ENCODE measurements at places on chromosomes 1 and 21.

DNA sequence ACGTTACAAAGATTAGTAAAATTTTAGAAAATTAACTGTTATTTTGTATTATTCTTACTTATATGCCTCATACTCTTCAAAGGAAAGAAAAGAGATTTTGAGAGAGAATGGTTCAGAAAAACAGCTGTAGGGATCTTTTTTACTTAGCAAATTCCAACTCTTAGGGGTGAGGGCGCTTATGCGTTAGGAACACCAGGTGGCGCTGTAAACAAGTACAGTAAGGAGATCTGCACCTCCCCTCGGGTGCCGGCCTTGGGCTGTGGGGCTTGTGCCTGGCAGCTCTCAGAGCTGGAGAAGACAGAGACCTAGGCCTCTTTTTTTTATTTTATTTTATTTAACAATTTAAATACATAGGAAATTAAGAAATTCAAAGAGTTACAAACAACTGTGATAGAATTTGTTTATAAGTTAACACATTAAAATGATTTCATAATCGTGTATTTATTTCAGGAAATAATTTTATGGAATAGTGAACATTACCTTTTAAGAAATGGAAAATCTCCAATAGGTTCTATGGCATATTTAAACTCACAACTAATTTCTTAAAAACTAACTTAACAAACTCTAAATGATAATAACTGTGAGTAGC, 32.6 kb downstream of the UTP25 start:
- peak; percentile 50 for DNase-seq

DNA sequence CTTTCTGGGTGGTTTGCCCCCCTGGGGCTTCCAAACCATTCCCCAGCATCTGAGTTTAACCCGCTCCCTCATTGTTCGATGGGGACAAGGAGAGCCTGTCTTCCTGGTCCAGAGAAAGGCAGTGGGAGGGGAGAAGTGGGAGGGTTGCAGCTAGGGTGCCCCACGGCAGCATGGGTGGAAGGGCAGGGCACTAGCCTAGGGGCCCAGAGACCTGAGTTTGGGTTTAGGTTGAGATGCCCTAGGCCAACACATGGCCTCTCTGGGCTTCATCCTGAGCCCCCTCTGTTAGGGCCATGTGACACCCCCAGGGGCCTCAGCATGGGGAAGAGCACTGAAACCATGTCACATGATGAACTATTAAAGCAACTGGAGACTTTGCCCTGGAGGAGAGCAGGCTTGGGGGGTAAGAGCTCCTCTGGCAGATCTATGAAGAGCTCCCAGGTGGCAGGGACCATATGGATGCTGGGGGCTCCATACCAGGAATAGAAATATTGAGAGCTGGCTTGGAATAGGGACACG, 9.7 kb upstream of the RUNX3 start:
- DNase-seq, result no peak

DNA sequence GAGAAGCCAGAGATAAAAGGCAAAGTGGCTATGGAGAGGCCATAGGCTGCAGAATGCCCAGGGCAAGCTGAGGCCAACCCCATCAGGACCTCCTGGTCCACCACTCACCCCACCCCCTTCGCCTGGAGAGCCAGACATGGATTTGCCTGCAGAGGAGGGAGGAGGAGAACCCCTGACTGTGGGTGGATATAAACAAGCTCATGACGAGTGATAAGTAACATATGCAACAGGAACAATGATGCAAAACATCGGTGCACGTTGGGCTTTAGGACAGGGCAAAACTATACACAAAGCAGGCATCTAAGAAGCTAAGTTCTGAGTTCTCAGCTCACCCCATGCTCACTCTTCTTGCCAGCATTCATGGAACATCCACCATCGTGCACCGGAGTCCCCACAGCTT, 150.3 kb downstream of the ETS2 start:
- no peak for DNase-seq

- DNase-seq, result no peak
Observed at GRCh38 chr1:159835356-159835755, 8.7 kb downstream of the SLAMF8 start.

Measured in CD4-positive, alpha-beta T cell (primary cell).